PC-3 (cell line): ENCODE measurements at places on chromosomes 12 and 14. TPM values are rescaled to one million over a fixed set of nuclear protein-coding genes. Genes with fewer than 3 reads are reported as not detected.

RNU4-1 gene
- total RNA-seq: under 0.01 TPM in 2 replicates

KRT6C gene
- total RNA-seq: not detected in 2 replicates

PPP1R36 gene
- total RNA-seq: 0.26 TPM in 1 of 2 replicates, not detected in the other

BDKRB1 gene
- total RNA-seq: 0.69 TPM in 1 of 2 replicates, not detected in the other

OTOGL gene
- 0.44 and 3.1 TPM in 2 replicates for total RNA-seq

PGF gene
- total RNA-seq: 0.26 and 1.5 TPM in 2 replicates

CLECL1 gene
- total RNA-seq: not detected in 2 replicates

ACVRL1 gene
- total RNA-seq: 0.40 TPM in 1 of 2 replicates, not detected in the other

GSC gene
- not detected in 2 replicates for total RNA-seq
